ENCODE measurements at places on chromosomes 12 and 14.

- no peak for DNase-seq
These were observed 92.8 kb downstream of the SCN8A start for GRCh38 chr12:51683763-51684357.

DNA sequence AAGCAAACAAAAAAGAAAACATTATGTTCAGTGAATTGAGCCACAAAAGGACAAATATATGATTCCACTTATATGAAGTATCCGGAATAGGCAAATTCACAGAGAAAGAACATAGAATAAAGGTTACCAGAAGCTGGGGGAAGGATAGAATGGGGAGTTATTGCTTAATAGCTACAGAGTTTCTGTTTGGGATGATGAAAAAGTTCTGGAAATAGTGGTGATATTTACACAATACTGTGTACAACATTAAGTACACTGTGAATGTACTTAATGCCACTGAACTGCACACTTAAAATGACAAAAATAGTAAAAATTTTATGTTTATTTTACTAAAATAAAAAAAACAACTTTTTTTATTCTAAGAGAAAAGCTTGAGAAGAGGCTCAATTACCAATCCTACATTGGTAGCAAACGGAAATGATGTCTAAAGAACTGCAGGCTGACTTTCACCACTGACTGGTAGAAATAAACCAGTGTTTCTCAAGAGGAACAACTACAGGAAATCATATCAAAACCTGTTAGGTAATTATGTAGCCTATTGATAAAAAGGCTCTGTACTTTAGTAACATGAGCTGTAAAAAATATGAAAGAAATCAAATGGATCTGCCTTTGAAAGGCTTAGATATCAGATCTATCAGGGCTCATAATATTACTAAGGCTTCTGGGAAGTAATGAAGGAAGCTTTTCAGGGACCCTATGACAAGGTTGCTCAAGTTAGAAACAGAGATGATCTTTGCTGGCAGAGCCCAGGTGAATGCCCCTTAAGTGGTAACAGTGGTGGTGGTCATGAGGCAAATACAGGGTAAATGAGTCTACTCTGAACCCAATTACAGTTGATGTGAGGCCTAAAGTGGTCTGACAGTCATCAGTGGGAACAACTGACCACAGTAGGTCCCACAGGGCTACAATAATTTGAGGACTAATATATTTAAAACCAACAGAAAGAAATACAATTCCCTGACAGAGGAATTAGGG, 41.3 kb downstream of the BAZ1A start:
- DNase-seq: no peak

DNA sequence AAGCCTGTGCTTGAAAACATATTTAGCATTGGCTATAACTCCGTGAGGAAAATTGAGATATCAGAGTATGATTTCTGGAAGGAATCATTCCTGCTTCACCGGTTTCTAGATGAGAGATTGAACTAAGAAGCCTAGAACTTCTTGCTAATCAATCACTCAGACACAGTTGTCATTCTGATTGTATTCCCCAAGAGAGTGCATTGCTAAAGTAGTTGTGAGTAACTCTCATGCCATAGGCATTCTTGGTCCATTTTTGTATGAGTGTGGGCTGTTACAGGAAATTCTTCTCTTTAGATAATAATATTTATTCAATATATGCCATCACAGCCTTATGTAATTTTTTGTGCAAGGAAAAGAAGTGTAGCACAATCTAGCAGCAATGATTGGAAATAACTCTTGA, 893.3 kb upstream of the MDGA2 start:
- no peak for DNase-seq

DNA sequence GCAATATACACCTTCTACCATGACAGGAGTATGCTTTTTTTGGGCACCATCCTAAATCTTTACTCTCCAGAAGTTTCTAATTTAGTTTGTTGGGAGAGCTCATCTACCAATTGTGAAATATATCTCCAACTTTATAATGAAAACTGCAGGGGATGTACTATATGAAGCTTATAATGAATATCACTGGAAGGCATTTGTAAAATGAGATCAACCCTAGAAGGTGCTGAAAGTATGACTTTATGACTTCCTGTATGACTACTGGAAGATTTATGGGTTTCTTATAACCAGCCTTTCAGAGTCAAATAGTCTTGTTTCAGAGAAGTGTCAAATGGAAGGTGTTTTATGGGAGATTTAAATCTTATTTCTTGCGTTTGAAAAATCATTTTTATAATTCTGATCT, 122.9 kb downstream of the MYRFL start:
- no peak for DNase-seq

- DNase-seq: no peak
These were observed 69.0 kb upstream of the CAPRIN2 start for GRCh38 chr12:30823764-30824163.

DNA sequence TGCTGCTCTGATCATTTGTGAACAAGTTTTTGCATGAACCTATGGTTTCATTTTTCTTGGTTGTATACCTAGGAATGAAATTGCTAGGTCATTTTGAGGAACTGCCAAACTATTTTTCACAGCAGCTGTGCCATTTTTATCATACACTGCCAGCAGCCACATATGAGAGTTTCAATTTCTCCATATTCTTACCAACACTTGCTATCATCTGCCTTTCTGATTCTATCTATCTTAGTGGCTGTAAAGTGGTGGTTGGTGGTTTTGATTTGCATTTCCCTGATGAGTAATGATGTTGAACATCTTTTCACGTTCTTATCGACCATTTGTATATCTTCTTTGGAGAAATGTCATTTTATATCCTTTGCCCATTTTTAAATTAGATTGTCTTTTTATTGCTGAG, 146.1 kb downstream of the C12orf75 start:
- DNase-seq: no peak

GRCh38 chr14:23951590-23952201, 1.9 kb upstream of the DHRS4 start:
- DNase-seq: peak; percentile 64

DNA sequence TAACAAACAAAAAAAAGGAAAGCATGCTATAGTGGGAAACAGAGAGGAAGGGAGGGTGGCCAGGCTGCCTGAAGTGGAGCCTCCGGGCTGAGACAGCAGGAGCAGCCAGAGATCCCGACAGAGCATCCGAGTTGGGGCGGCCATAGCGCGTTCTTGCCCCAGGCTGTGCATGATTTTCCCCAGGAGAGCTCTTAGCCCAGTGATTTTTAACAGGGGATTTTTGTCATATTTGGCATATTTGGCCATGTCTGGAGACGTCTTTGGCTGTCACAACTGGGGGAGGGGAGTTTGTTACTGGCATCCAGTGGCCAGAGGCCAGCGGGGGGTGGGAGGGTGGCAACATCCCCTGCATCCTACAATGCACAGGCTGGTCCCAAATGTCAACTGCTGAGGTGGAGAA, 23.6 kb downstream of the BDKRB1 start:
- no peak for DNase-seq

DNA sequence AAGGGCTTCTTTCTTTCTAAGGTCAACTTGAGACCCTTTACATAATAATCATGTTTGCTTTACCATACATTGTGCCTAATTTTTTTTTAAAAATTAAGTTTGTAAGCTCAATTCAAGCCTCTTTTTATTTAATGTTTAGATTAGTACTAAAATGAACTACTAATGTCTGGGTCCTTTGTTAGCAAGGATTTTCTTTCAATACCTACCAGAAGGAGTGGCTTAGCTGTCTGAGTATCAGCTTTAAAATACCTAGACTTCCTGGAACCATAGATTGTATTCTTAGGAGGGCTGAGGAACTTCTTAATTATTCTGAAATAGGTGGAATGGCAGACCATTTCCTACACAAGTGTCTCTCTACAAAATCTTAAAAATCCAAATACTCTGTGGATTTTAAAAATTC, 122.1 kb downstream of the HMGA2 start:
- DNase-seq: no peak

- no peak for DNase-seq
These were observed 10.9 kb upstream of the MYH7 start for GRCh38 chr14:23446291-23446851.

GRCh38 chr12:115569345-115570068, 708.0 kb downstream of the MED13L start:
- no peak for DNase-seq

GRCh38 chr12:67002720-67003119, 266.4 kb upstream of the CAND1 start:
- DNase-seq: no peak

GRCh38 chr12:25957793-25958427, 572 bp upstream of the RASSF8 start:
- DNase-seq: no peak

DNA sequence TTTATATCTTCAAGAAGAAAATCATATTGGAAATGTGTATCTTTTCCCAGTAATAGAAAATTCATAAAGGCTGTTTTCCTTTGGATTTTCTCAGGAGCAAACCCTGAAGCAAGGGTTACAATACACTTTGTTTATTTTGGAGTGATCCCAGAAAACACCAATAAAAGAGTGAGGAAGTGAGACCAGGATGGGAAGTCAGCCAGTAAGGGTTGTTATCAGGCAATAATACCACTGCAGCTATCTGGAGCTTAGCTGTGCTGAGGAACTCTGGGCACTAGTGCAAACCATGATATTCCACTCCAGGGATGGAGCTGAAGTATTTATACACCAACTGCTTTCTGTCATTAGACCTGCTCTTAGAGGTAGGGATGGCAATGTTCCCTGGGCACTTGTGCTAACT, 1002.3 kb downstream of the FLRT2 start:
- no peak for DNase-seq

DNA sequence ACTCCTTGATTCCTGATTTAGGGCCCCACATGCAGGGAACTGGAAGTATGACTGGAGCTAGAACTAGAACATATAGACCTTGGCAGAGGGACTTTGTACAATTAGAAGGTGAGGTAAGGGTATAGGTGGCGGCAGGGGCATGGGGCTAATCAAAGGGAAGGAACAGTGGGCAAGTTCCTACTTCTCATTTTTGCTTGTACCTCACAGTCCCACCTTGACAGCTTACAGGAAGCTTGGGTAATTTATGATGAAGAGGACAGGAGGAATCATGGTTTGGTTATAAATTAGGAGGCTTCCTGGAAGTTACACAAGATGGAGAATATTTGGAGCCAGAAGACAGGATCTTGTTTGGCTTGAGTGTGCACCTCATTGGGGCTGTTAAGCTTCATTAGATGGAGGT, 33.4 kb downstream of the SUSD6 start:
- no peak for DNase-seq

GRCh38 chr12:50246197-50246865, 37.0 kb downstream of the LIMA1 start:
- no peak for DNase-seq

DNA sequence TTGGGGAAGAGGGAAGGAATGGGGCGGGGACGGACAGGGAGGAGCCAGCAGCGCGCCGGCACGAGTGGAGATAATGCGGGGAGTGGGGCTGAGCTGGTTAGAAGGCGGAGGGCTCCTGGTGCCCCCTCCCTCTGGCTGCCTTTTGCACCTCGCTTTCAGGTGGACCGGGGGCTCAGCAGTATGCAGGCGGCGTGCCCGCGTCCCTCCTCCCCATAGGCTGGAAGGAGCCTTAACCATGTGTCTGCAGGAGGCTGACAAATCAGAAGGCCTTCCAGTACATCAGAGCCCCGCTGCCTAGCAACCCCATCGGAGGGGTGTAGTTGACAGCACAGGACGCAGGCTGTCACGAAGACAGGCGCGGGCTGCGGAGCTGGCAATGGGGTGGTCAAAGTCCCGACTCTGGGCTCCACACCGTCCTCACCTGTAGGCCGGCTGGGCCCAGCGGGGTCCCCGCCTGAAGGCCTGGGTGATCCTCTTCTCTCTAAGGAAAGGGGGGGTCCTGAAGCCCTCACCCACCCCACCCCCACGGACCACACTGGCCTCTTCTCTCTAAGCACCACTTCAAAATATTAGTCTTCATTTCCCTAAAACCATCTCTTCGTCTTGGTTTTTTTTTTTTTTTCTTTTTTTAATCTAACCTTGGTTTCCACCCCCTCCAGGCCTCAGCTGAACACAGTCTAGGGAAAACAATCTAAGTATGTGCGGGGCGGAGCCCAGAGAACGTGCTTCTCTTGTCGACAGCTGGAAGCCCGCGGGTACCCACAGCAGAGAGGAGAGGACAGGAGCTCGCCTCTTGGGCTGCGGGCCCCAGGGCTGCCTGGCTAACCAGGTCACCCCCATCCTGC, 44.5 kb downstream of the KDM2B start:
- peak; percentile 84 for DNase-seq

- DNase-seq: no peak
These were observed 54.4 kb downstream of the KLRG1 start for GRCh38 chr12:9043766-9044165.

DNA sequence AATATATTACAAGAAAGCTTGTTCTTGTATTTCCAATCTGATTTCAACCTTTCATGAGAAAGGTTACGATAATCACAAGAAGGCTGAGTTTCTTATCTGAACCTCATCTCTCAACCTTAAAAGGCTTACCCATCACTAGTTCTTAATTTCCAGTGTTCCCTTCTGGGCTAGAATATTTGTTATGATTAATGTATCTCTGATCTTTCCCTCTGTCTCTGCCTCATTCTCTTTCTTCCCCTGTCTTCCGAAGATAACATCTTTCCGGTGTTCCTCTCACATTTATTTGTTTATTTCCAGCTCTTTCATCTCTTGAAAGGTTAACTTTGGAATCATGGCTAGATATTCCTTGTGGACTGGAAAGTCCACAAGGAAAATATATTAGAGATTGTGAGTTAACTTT, 255.9 kb downstream of the SLC6A15 start:
- no peak for DNase-seq

- DNase-seq: no peak
These were observed 42.5 kb downstream of the PRIMA1 start for GRCh38 chr14:93745603-93746273.

- DNase-seq: no peak
These were observed 30.5 kb downstream of the DPF3 start for GRCh38 chr14:72863216-72864006.

- no peak for DNase-seq
These were observed 70.7 kb downstream of the TAOK3 start for GRCh38 chr12:118302053-118302452.

DNA sequence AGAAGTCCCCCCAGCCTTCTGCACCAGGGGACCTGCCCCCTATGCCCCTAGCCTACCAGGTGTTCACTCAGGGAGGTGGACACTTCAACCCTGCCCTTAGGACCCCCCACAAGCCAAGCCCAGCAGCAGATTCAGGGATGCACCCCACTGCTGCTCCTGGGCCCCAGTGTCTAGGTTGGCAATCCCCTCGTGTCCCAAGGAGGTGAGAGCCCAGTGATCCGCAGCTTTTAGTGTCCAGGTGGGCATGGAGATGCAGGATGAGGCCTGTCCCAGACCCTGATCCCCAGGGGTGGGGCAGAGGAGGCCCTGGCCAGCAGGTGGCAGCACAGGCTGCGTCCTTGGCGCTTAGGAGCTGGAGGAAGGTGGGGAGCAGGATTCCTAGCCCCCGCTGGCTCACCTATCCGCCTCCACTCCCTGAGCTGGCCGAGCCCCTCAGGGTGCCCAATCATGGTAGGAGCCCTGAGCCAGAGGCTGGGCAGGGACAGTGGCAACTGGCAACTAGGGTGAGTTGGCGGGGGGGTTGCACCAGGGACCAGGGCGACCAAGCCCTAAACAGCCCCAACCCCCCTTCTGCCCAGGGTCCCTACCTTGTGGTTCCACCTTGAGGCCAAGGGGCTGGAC, 4.1 kb downstream of the CKB start:
- peak; percentile 93 for DNase-seq

- DNase-seq: no peak
These were observed 5.8 kb downstream of the M6PR start for GRCh38 chr12:8943565-8944186.

GRCh38 chr12:100185361-100185894, 15.2 kb upstream of the ACTR6 start:
- DNase-seq: no peak

GRCh38 chr12:42217656-42218055, 20.4 kb downstream of the YAF2 start:
- DNase-seq: no peak

GRCh38 chr14:61555056-61555838, 140.1 kb upstream of the HIF1A start:
- DNase-seq: no peak

GRCh38 chr14:33793398-33794110, 157.3 kb downstream of the EGLN3 start:
- DNase-seq: no peak
